EL (cell line): ENCODE measurements at places on chromosomes 7 and 10.

DNA sequence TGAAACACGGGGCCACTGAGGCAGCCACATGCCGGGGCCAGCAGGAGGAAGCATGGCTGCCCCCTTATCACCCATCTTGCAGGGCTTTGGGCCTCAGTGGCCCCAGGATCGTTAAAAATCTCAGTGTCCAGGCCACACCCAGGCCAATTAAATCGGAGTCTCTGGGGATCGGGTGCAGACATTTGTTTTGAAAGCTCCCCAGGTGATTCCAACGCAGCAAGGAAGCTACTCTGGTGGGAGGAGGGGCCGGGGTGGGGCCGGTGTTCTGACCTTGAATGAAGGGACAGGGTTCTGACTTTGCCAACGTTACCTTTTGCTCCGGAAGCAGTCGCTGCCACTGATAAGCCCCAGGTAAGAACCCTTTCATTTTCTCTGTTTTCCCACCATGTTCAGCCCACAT is 412.3 kb upstream of the FOXK1 start:
- no peak for DNase-seq

DNA sequence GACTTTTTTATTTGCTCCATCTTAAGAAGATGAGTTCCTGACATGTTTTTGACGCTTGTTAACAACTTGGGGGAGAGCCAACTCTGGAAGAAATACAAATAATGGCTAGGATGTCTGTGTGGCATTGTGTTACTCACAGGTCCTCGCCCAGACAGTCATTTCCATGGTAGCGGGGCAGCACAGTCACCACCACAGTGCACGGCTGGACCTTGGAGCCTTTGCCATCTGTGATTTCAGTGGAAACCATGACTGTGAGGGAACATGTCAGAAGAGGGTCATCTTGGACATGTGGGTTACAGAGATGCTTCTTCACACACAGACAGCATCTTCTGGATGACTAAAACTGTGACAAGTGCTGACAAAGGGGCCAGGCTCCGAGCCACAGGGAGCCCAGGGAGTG is 74.5 kb downstream of the PKD1L1 start:
- peak; percentile 66 for DNase-seq

- no peak for DNase-seq
Measured at GRCh38 chr7:114418117-114418516, 3.5 kb downstream of the FOXP2 start.

DNA sequence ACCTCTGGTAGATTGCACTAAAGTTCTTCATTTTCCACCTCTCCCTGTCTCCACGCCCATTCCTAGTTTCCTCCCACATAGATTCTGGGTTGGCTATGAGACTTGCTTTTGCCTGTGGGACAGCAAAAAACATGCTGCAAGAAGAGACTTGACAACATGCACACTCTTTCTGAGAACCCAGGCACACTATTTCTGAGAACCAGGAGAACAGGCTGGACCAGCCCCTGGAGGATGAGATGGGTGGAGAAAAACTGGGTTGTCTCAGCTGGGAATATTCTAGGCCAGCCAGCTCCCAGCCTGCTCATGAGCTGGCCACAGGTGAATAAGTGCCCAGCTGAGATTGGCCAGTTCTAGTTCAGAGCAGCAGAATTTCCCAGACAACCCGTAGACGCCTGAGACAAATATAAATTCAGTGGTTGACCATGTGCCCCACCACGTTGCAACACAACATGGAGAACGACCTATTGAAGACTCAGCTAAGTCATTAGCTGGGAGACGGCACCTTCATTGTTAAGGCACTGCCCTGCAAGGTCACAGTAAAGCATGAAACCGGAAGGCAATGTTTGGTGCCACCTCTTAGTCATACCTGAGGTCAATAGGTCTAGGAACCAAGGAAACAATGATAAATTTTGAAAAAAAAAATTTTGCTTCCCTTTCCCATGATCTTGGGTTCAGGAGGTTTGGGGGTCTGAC is 92.7 kb upstream of the AKR1E2 start:
- no peak for DNase-seq

- no peak for DNase-seq
Measured at GRCh38 chr7:41861642-41862041, 158.8 kb upstream of the INHBA start.

- DNase-seq: peak; percentile 30
Measured at GRCh38 chr10:33913194-33913593, 578.7 kb upstream of the NRP1 start.

GRCh38 chr10:78264361-78264760 is 230.7 kb downstream of the RPS24 start:
- no peak for DNase-seq

GRCh38 chr7:50389961-50390360 is 60.2 kb downstream of the FIGNL1 start:
- no peak for DNase-seq

DNA sequence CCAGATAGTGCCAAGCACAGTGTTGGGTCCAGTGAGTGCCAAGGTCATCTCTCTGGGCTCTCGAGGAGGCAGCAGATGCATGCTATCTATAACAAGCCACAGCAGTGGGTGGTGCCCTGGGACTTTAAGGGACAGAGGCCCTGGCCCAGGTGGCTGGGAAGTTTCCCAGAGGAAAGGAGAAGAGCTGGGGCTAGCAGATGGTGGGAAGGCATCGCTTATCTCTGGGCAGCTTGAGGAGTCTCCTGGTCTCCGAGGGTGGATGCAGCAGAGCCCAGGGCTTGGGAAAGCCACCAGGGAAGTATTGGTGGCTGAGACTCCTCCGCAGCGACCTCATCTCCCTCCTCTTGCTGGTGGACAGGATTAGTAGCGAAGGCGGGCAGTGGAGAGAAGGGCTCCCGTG is 63.4 kb upstream of the LRRC4 start:
- DNase-seq: no peak

- no peak for DNase-seq
Measured at GRCh38 chr10:114329634-114330365, 74.5 kb downstream of the AFAP1L2 start.

DNA sequence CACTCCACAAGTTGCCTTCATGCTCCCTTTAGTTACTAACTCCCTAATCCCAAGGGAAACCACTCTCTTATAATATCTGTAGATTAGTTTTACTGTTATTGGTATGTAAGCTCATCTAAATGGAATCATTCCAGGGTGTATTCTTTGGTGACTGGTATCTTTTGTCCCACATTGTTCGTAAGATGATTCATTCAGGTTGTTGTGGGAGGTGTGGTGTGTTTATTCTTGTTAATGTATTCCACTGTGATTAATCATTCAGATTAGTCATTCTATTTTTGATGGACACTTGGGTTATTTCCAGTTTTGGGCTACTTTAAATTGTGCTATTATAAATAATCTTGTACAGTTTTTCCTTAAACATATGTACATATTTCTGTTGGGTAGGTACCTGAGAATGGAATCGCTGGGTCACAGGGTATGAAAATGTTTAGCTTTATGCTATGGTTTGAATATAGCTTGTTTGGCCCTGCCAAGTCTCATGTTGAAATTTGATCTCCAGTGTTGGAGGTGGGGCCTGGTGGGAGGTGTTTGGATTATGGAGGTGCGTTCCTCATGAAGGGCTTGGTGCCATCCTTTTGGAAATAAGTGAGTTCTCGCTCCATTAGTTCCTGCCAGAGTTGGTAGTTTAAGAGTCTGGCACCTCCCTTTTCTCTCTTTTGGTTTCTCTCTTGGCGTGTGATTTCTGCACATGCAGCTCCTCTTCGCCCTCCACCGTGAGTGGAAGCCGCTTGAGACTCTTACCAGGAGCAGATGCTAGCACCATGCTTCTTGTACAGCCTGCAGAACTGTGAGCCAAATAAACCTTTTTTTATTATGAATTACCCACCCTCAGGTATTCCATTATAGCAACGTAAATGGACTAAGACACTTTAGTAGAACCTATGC is 13.8 kb downstream of the BTRC start:
- peak; percentile 84 for DNase-seq

GRCh38 chr7:47669178-47669891 is 87.4 kb upstream of the TNS3 start:
- DNase-seq: peak; percentile 92

DNA sequence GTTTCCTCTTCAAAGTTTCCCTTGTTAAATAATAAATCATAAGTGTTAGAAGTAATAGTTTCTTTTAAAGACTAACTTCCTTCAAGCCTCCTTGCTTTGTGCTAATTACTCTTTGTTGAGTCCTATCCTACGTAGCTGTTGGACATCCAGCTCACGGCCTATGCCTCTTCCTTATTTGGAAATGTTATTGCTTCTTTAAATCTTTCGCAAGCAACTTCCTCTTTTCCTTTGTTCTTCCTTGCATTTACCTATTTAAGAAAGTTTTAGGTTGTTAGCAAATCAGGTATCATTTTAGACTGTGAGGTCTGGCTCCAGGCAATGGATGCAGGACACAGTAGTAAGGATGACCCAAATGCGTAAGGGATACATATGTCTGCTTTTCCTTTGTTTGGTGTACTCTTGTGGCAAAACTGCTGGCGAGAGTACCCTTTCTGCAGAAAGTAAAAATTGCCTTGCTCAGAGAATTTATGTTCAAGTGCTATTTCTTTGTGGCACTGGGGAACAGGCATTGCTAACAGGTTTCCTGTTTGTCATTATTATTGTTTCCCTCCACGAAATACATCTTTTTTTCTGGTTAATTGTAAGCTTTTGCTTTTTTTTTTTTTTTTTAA is 110.5 kb downstream of the DYNC2I1 start:
- DNase-seq: no peak

- no peak for DNase-seq
Measured at GRCh38 chr10:43502931-43503330, 66.0 kb downstream of the ZNF487 start.

DNA sequence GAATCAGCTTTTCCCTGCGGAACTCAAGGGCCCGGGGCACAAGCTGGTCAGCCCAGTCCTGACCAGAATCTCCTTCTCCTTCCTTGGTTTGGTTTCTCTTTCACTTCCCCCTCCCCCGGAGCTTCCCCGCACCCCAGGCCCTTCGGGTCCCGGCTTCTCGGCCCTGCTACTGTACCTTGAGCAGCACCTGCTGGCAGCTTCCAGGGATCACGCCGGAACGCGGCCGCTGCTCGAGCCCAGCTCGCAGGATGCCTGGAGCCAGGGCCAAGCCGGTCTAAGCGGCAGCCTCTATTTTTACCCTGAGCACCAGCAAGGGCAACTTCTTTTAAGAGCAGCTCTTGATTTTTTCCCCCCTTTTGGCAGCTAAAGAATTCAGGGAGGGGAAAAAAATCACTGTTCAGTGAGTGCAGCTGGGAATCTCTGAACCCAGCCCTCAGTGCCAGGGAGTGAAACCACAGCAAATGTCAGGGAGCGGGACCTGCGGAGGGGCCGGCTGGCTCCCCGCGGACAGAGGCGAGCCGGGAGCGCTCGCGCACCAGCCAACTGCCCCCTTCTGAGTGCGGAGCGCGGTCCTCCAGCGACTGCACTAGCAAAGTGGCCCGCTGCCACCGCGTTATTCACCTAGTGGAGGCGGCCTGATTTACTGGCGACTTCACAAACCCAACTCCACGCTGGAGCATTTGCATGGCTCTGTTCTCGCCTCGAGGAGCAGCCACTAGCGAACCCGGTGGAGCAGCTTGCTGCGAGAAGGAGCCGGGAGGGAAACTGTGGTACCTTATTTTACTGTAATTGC is 2.4 kb upstream of the INHBA start:
- DNase-seq: peak; percentile 95

GRCh38 chr7:127798023-127798422 is 146.0 kb downstream of the SND1 start:
- no peak for DNase-seq

DNA sequence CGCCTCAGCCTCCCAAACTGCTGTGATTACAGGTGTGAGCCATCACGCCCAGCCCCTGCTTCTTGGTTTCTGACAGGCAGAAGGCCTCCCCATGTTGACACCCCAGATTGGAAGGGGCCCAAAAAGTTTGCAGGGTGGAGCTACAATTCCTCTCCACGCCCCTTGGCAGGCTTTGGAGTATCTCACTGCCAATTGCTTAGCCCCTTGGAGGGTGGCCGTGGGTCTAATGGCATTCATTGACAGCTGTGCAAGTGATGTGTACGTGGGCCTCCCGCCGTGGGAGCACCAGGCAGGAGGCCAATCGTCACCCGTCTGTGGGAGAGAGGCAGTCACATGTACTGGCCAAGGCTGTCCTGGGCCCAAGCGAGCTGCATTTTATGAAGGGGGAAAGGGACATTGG is 73.7 kb upstream of the PPIF start:
- DNase-seq: no peak

- no peak for DNase-seq
Measured at GRCh38 chr10:124315591-124316270, 103.0 kb downstream of the OAT start.

- DNase-seq: no peak
Measured at GRCh38 chr7:41336455-41336952, 366.4 kb downstream of the INHBA start.

DNA sequence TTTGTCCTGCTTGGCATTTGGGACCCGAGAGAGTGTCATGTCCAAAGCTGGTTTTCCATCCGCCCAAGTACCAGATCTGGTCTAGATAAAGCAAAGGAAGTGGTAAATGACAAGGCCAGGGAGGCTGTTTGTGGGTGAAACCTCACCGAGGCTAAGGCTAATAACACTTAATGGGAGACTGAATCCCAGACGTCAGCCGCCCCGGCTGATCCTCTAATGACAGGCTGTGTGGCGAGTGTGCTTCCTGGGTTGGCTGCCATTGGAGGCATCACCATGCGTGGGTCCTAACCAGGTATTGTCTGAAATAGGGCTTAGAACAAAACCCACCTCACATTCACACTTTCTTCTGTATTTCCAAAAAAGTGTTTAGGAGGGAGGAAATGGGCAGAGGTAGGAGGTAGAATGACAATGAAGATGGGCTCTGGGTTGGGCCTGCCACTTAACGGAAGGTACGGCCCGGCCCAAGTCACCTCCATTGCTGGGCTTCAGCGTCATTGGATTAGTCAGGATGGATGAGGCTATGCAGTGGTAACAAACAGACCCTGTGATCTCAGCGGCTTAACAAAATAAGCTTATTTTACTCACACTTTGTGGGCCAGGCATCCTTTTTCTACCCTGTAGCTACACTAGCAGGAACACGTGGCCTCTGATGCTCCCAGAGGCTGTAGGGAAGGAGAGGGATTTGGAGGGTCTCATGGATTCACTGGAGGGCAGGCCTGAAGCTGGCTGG is 59.7 kb downstream of the PROSER2 start:
- DNase-seq: no peak
